ENCODE measurements at places on chromosomes 7 and 10.

DNA sequence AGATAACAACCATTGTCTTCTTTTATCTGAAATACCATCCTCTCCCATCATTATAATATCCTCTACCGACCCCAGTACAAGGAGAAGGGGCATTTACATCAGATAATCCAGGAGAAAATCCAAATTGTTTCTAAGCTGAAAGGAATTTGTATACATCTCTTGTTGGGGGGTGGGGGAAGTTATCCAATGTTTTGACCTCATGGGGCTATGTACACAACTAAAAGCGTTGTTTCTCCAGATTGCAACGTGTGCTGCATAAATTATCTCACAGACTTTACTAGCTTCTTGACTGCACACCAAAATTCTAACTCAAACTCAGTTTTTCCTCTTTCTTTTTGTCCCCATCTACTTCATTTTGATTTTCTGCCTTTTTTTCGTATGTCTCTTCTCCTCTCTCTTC, 156.7 kb downstream of the TWIST1 start:
- DNase-seq: no peak

DNA sequence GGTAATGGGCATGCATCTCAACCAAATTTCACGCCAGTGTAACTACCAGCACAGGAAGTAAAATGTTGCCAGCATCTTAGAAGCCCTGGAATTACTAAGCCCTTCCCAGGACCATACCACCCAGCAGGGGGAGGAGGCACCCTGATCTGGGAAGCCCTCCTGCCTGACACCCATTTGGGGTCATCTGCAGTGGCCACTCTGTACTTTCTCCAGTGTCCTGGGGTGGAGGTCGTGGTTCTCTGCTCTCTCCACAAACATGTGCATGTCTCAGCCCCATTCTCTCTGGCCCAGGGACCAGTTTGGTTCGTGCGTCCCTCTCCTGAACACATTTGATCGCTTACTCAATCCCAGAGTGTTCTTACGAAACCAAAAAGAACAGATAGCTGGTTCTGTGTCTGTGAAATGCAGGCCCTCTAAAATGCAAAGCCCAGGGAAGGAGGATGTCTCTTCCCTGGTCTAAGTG, 9.4 kb upstream of the LRRC27 start:
- DNase-seq: no peak

GRCh38 chr7:107063245-107064120, 19.0 kb downstream of the PRKAR2B start:
- DNase-seq: no peak

GRCh38 chr7:144011458-144012230, 11.5 kb downstream of the OR6B1 start:
- DNase-seq: no peak
